Pancreas (tissue), 10 donors: ENCODE measurements at places on chromosomes 7 and 10. TPM values are rescaled to one million over a fixed set of nuclear protein-coding genes. Genes with fewer than 3 reads are reported as not detected.

The UCN3 gene
- 2.3 TPM for total RNA-seq

The BTBD16 gene
- total RNA-seq = 0.14 TPM

The EIF4EBP2 gene
- 43.5 TPM for total RNA-seq

The CNNM1 gene
- total RNA-seq = 1.6 TPM

The IFRD1 gene
- 49.3 TPM for total RNA-seq

GRCh38 chr10:18735711-18736110 lies 76.5 kb downstream of the ARL5B start:
- H3K27me3 ChIP-seq = no peaks in the 10 kb centered on the region
- H3K4me3 ChIP-seq = no peak overlapping the region
- no peaks in the 10 kb centered on the region for H3K36me3 ChIP-seq
- no peak overlapping the region for H3K27ac ChIP-seq
- no peak for DNase-seq

DNA sequence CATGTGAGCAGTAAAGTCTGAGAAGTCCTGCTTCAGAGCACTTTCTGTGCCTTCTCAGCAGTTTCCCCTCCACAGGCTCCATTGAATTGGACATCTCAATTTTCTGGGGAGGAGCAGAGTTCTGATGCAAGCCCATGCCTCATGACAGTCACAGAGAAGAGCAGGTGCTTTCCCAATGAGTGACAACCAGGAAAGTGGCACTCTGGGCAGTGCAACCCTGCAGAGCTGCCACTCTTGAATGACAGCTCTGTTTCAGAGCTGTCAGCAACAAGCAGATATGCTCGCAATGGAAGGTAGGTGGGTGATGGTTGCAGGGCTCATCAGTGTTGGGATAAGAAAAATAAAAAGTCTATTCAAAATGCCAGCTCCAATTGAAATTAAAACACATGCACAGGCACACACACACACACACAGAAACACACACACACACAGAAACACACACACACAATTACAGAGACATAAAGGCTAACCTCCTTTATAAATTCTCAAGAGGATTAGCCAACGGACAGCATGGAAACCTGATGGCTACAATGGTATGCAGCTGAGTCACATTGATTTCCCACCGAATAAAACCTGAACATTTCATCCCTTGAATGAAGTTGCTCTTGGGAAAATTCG lies 50.5 kb downstream of the C10orf67 start:
- H3K4me1 ChIP-seq = peaks cover 7% of the 10 kb centered on the region
- H3K27me3 ChIP-seq = no peaks in the 10 kb centered on the region
- DNase-seq = no peak

DNA sequence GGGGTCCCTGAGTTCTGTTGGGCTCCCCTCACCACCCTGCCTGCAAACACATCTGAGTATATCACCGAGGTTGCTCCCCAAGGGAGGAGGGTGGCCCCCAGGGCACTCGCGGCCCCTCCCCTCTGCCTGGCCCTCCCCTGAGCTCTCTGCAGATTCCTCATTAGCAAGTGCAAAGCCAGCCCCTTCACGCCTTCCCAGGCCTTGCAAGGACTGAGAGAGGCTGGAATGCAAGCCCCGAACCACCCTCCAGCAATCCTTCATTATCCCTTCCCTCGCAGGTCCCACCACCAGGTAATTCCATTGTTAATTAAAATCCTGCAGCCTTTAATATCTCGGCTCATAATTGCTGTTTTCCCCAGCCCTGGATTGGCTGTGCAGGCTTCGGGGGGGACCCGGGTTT lies 35.3 kb upstream of the MYL10 start:
- no peak overlapping the region for H3K4me3 ChIP-seq
- no peak for DNase-seq
- H3K27ac ChIP-seq = no peak overlapping the region
- H3K36me3 ChIP-seq = no peaks in the 10 kb centered on the region
- no peaks in the 10 kb centered on the region for H3K27me3 ChIP-seq

DNA sequence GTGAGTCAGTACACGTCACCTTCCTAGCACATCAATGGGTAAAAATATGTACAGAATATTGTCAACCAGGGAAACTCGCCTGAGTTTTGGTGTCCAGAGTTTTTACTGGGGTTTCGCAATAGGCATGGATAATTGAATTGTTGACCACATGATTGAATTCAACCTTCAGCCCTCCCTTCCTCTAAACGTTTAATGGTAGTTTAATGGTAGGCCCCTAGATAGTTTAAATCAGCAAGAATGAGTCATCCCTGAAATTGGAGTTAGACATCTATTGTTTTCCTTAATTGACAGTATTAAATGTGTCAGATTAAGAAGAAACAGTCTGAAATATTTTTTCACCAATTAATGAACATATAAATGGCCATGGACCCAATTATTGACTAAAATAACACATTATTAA lies 57.8 kb upstream of the CACNA2D1 start:
- H3K27ac ChIP-seq = no peak overlapping the region
- no peaks in the 10 kb centered on the region for H3K27me3 ChIP-seq
- H3K4me3 ChIP-seq = no peak overlapping the region

DNA sequence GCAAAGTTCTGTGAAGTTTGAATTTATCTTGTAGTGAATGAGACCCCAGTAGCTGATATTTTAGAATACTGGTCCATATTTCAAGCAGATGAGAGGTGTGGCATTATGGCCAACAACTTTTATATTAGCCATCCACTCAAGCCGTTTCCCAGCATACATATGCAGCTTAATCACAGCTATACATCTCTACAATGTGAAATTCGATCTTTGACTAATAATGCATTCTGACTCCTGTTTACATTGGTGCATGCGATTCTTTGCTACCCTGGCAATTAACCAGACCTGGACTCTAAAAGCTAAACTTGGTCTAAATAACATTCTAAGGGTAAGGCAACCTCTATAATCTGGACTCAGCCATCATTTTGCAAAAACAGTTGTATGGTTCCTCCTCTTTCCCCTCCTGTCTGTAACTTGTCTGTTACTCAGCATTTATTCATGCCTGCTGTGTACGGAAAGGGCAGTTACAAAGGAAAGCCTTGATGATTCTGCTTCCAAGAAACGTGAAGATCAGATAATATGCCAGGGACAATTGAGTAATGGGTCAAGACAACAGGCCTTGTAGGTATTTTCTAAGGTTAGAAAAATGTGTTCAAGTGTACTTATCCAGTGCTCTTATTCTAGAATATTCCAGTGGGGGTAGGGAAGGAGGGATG lies 50.6 kb downstream of the PNLIPRP2 start:
- no peak overlapping the region for H3K27ac ChIP-seq
- no peak for DNase-seq
- no peaks in the 10 kb centered on the region for H3K36me3 ChIP-seq
- H3K27me3 ChIP-seq = no peaks in the 10 kb centered on the region
- H3K4me1 ChIP-seq = no peaks in the 10 kb centered on the region

DNA sequence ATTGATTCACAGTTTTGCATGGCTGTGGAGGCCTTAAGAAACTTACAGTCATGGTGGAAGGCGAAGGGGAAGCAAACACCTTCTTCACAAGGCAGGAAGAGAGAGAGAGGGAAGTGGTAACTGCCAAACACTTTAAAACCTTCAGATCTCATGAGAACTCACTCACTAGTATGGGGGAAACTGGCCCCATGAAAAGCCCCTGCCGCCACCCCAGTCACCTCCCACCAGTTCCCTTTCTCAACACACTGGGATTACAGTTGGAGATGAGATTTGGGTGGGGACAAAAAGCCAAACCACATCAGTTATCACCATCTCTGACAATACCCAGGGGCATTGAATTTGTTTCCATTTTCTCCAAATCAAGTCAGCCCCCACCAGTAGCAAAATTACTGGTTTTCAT lies 740.4 kb downstream of the GATA3 start:
- peaks cover 9% of the 10 kb centered on the region for H3K4me1 ChIP-seq
- DNase-seq = no peak

DNA sequence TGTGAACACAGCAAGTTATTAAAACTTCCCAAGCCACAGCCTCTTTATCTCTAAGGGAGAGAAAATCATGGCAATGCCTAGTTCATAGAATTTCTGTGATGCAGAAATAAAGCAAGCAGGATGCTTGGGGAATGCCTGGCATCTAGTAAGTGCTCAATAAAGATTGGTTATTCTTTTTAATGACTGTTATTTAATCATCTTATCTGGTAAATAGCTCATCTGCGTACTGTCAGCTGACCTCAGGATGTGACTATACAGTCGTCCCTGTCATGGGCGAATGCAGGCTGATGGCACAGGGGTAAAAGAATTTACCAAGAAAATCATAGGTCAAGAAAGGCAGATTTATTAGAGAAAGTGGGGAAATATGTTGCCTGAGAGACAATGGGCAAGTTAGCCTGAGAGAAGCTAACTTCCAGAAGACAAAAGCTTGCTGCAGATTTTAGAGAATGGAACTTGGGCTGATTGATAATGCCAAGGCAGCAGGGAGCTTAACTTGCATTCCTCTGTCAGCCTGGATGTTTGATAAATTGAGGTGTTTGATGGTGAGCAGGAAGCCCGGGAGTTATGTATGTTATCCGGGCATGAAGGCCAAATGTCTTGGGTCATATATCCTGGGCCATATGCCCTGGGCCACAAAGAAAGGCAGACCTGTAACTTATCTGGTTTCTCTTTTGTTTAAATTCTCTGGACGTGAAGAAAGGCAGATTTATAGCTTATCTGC lies 126.0 kb downstream of the KCNMA1 start:
- peaks cover 5% of the 10 kb centered on the region for H3K4me1 ChIP-seq
- no peaks in the 10 kb centered on the region for H3K36me3 ChIP-seq
- H3K27me3 ChIP-seq = no peaks in the 10 kb centered on the region
- no peak overlapping the region for H3K4me3 ChIP-seq
- no peak overlapping the region for H3K27ac ChIP-seq

- H3K36me3 ChIP-seq = no peaks in the 10 kb centered on the region
- no peak overlapping the region for H3K4me3 ChIP-seq
- H3K4me1 ChIP-seq = no peaks in the 10 kb centered on the region
- no peak overlapping the region for H3K27ac ChIP-seq
- no peak for DNase-seq
Measured at GRCh38 chr10:21048068-21048467, 151.0 kb upstream of the NEBL start.

DNA sequence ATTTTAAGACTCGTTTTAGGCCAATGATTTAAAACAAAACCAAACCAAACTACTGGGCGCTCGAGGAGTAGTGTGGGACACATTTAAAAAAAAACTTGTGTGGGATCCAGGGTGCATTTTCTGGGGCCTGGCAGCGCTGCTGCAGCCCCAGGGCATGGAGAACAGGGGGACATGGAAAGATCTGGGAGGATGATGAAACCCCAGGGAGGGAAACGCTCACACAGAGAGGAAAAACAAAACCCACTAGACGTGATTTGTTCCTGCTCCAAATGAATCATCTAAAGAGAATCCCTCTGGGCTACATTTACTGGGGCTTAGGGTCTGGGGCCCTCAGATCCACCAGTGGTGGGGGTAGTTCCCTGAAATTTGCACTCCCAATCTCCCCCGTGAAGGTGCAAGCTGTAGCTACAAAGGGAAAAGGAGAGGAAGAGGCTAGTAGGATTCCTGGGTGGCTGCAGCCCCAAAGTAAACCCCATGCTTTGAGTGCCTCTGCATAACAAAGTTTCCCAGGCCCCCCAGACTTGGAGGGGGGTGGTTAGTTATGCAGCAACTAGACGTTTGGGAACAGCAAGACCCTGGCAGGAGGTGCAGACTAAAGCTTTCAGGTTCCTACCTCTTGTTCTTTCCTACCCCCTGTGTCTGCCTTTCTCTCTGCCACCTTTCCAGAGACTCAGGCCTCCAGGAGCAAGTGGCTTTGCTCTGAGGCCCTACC lies 14.5 kb upstream of the HOXA13 start:
- H3K4me3 ChIP-seq = no peak overlapping the region
- no peak overlapping the region for H3K27ac ChIP-seq
- H3K27me3 ChIP-seq = peaks cover 43% of the 10 kb centered on the region
- no peaks in the 10 kb centered on the region for H3K4me1 ChIP-seq
- no peaks in the 10 kb centered on the region for H3K36me3 ChIP-seq

DNA sequence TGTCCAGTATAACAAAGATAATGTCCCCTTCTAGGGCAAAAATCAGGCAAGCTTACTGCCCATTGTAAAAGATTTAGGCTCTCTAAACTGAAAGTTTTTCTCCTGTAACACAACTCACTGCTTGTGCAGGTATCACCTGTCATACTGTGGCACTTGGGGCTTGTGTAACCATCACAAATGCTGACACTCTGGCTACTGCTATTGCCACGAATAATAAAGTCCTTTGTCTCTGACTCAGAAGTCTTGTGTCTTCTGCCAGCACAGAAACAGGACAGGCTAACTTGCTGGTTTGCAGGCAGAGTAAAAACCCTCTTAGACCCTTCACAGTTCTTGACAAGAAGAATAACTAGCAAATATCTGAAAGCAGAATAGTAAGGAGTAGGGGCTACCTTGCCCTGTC lies 273.9 kb downstream of the RPS24 start:
- no peaks in the 10 kb centered on the region for H3K4me1 ChIP-seq
- no peak for DNase-seq
- no peak overlapping the region for H3K27ac ChIP-seq
- no peaks in the 10 kb centered on the region for H3K27me3 ChIP-seq
- no peaks in the 10 kb centered on the region for H3K36me3 ChIP-seq
- no peak overlapping the region for H3K4me3 ChIP-seq

DNA sequence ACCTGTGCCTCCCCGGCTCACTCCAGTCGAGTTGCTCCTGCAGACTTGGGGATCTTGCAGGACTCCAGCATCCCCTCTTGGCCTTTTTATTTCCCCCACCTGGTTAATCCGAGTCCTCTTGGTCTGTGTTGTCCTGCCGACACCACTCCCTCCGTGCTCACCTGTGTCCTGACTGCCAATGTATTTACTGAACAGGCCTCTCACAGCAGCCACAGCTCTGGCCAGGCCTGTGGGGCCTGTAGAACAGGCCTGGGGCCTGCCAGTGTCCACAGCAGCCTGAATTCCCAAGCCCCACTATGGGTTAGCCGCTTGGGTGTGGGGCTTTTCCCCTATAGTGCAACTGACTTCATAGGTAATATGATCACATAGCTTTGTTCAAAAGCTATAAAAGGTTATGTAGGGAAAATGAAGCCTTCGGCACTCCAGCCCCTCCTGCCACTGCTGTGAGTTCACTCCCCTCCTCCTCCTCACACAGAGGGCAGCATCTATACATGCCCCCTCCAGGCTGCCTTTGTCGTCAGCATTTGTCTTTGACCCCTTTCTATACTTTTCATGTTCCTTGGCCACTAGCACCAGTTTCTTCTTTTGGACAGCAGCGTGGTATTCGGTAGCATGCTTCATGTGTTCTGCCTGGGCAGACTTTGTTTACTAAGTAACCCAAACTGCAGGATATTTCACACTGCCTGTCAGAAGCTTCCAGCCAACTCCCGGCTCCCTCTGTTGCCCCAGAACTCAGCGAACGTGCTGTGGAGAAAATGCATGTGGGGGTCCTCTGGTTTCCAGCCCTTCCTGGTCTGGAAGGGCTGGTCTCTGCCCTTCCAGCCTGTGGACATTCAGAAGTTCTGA lies 46.1 kb downstream of the ZNF467 start:
- H3K27me3 ChIP-seq = no peaks in the 10 kb centered on the region
- no peak for DNase-seq
- H3K4me3 ChIP-seq = no peak overlapping the region
